ENCODE measurements at places on chromosomes 1 and 21.

- no peak for DNase-seq
These were observed 9.0 kb downstream of the GSTM5 start for GRCh38 chr1:109721042-109721441.

- no peak for DNase-seq
These were observed 15.5 kb upstream of the JAK1 start for GRCh38 chr1:64981601-64982533.

DNA sequence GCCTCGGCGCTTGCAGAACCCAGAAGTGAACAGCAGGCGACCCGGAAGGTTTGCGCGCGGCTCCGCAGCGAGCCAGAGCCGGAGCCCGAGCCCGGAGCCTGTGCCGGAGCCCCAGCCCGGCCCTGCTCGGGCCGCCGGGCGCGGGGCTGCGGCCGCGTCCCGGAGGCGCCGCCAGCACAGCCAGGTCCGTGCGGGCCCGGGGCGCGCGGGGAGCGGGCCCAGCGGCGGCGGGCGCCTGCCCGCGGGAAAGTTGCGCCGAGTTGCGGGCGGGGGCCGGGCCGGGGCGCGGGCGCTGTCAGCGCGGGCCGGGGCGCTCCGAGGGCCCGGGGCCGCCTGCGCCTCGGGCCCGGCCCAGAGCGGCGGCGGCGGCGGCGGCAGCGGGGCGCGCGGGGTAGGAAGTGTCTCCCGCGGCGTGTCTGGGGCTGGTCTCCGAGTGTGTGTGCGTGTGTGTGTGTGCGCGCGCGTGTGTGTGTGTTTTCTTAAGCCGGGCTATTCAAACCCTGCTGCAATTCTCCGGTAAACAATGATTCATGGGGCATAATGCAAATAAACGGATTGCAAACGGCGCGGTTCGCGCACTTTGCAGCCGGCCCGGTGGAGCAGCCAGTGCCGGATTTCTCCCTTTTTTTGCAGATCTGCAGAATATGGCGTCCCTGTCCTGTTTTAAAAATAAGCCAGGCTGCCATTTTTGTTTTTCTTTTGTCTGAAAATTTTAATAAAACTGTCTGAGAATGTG is at the start of gene ZNF362:
TSS of gene ZNF362 (plus strand) at position 22 of the 736 bp plus-strand sequence. CDS start 14,083 bp downstream, outside the sequence.
- peak; percentile 71 for DNase-seq

DNA sequence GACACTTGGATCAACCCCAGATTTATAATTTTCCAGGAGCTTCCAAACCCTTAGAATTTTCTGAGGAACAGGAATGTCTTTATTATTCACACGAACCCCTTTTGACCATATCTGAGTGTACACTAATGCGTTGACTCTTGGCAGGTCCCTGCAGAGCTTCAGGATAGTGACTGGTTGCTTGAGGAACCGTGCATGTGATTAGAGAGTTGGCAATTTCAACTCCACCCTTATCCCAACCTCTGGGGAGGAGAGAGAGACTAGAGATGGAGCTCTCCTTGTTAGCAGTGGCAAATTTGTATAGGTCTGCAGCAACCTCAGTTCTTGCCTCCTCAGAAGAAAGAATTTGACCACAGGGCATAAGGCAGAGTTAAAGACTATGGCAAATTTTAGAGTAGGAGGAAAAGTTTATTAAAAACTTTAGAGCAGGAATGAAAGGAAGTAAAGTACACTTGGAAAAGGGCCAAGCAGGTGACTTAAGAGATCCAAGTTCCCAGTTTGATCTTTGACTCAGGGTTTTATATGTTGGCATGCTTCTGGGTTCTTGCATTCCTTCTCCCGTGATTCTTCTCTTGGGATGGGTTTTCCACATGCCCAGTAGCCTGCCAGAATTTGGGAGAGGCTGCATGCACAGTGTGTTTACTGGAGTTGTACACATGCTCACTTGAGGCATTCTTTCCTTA is 93.8 kb upstream of the ETV3 start:
- no peak for DNase-seq

DNA sequence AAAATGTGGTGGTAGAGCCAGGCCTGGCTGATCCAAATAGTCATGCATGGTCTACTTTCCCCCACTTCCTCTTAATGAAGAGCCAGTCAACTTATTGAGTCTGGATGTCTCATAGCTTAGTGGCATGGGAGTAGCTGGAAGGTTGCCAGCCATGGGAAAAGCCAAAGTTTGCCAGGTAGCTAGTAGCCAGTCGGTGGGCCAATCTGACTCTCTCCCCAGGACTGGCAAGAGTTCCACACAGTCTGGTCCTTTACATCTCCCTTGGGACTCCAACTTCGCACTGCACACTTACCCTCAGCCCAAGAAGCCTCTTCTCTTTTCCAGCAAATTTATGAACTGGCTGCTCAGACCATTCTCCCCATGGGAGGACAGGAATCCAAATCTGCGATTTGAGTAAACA is 8.3 kb downstream of the WARS2 start:
- no peak for DNase-seq

GRCh38 chr21:45292399-45293219 is 4.9 kb upstream of the POFUT2 start:
- DNase-seq, result peak; percentile 76

- DNase-seq, result no peak
These were observed 255.4 kb upstream of the IRF2BP2 start for GRCh38 chr1:234865171-234866006.

DNA sequence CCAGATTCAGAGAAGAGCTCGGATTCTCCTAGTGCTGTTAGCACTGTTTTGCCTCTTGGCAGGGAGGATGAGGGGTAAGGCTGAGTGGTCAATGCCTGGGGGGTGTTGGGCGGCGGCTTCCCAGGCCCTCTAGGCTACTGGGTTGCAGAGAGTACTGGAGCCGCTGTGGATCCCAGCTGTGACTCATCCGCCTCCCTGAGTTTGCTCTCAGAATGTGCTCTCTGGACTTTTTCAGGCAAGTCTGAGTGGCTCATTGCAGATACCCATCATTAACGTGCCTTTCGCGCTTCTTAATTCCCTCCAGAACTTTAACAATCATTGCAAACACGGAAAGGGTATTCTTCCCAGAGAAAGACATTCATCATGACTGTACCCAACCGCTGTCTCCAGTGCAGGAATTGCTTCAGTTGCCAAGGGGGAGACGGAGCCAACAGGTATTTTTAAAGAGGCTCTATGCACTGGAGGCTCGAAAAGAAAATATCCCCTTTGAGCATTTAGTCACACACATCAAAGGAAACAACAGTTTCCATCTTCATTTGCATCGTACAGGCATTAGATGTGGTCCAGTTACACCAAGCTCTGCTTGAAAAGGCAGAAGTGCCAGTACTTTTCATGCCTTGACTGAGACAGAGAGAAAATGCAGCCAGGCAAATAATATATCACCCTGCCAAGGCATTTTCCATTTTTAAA is 14.4 kb upstream of the CAMTA1 start:
- DNase-seq, result no peak

DNA sequence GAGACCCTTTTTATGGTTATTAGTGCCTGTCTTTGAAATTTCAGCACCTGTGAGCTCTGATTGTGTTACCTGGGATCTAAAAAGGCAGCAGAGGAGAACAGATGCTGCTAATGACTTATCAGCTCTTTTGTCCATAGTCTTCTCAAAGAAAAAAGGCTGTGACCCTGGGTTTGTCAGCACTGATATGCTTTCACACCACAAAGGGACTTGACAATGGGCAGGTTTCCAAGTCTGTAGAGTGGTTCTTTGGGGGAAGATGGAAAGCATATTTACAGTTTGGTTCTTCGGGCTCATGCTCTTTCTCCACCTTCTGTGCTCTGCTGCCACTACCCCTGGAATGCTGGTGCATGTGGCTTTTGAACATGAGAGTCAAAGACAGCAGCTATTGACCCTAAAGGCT is 32.0 kb downstream of the DNAJC6 start:
- no peak for DNase-seq

- DNase-seq, result no peak
These were observed 17.0 kb upstream of the HMGB4 start for GRCh38 chr1:33846861-33847260.

DNA sequence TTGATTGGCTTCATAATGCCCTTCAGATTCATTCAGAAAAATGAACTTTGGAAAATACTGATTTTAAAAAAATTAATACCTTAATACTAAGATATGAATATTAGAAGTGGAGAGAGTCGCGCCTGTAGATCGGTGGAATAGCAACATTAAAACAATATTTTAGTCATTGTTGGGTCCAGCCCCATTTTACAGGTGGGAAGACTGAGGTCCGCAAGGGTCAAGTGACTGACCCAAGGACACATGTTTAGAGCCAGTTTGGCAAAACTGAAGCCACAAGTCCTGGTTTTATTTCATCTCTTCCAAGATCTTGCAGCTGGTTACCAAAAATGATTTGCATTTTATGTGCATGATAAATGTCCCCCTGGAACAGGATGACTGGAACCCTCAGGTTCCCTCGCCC is 113.6 kb upstream of the TMEM51 start:
- DNase-seq, result no peak

DNA sequence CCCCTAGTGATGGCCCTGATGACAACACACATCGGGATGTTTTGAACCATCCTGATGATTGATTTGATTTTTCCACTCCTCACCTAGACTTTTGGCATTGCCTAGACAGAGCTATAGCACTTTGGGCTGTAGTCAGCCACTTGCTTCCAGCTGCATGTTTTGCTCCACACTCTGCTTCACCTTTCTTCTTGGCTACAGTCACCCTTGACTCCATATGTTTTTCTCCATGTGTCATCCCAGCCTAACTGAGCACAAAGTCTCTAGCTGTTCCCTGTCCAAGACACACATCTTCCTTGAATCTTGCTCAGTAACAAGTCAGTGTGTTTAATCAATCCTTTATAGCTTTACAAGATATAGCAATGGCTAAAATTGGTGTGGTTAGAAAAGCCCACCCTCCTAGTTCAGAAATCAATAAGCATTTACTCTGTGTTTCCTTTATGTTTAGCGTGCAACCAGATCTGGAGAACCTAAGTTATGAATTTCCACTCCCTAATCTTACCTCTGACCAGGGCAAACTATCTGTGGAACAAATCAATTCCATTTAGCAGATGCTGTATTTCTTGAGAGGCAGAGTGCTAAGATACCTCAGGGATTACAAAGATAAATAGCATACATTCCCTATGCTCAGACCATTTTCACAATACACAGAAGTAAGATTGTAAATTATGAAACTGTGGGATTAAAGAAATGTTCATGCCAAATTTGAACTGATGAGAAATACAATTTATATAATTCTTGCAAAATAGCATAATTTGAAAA is 98.4 kb upstream of the LYPLAL1 start:
- no peak for DNase-seq

DNA sequence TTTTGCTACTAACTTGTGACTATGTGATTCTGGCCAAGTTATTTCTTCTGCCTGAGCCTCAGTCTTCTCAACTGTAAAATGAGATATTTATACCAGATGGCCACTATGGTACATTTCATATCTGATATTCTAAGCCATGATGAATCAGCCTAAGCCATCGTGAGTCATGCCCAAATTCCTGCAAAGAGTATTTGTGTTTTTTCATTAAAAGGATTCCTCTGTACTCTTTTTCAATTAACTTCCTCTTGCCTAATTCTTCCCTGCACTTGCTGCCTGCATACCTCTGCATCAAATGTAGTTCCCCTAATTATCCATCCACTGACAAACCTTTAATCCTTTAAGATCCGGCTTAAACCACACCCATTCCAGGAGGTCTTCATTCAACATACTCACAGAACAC is 575.1 kb upstream of the BEND5 start:
- no peak for DNase-seq

- DNase-seq, result no peak
These were observed 4.4 kb downstream of the ELOVL1 start for GRCh38 chr1:43363283-43363934.

- DNase-seq, result no peak
These were observed 13.1 kb downstream of the CDCA8 start for GRCh38 chr1:37705399-37705798.
